Stimulated activated CD4-positive, alpha-beta T cell treated with anti-CD3 and anti-CD28 coated beads, Interleukin-1b, Interleukin-23, amount 100 ng/mL, for 48 hours (primary cell): ENCODE measurements at places on chromosomes 1 and 21.

DNA sequence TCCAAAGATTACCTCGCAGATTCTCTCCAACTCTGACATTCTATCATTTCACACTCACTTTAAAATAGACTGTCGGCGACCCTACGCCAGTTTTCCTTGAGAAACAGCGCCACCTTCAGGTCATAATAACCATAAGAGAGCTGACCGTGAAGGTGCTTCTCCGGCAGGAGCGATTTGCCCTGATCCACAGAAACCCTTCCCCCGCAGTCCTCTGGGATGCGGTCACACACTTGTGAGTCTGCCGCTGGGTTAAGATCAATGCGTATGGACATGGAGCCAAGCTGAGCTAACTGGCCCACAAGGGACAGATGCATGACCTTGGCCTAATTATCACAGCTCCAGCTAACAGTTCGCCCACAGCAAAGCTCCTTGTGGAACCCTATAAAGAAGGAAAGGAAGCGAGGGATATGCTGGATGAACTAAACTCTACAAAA lies 32.8 kb upstream of the IFNAR2 start:
- DNase-seq = peak; percentile 43

DNA sequence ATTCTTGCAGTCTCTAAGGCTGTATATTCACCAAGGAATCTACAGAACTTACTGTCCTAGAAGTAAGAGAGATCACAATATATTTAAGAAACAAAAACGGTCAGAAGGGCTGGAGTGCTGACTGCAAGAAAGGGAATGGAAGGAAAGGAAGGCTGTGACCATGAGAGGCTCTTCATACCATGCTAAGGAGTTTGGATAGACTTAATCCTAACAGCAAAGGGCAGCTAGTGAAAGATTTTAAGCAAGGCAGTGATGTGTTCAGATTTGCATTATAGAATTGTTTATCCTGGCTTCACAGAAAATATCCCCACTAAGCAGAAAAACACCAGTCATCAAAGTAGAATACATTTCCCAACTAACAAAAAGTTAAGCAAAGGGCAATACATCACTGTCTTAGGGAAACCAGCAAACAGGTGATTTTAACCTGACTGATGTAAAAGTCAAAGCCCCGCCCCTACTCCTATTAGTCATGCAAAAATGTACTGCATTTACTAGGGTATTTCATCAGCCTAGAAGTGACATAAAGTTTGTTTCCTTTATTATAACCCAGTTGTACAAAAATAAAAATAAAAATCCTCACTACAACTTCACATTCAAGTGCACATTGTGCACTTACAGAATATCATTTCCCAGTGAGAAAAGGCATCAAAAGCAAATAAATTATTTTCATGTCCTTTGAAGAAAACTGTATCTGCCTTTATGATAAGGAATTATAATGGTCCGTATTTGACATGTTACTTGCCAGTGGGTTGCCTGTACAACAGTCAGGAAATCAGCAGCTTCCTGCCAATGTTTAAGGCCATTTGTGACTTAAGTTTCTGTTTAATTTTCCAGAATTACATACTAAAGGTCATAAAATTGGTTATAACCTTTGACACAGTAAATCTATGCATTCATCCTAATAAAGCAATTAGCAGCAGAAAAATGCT lies 17.2 kb downstream of the JAK1 start:
- peak; percentile 50 for DNase-seq

DNA sequence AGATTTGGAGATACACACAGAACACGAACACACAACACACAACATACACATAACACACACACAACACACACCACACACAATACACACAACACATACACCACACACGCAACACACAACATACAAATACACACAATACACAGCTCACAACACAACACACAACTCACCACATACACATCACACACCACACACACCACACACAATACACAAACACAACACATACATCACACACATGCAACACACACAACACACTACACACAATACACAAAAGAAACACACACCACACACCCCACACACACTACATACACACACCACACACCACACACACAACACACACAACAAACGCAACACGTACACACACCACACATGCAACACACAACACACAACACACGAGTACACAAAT lies 29.1 kb upstream of the C1orf174 start:
- DNase-seq = no peak

GRCh38 chr1:184025242-184025675 lies 12.3 kb downstream of the COLGALT2 start:
- no peak for DNase-seq
